ENCODE measurements at places on chromosomes 1 and 21. TPM values are rescaled to one million over a fixed set of nuclear protein-coding genes. Genes with fewer than 3 reads are reported as not detected.

GRCh38 chr1:171513743-171514142, 28.4 kb downstream of the PRRC2C start:
- DNase-seq: no peak

ARHGAP30 gene
- 0.20 TPM for total RNA-seq

DNA sequence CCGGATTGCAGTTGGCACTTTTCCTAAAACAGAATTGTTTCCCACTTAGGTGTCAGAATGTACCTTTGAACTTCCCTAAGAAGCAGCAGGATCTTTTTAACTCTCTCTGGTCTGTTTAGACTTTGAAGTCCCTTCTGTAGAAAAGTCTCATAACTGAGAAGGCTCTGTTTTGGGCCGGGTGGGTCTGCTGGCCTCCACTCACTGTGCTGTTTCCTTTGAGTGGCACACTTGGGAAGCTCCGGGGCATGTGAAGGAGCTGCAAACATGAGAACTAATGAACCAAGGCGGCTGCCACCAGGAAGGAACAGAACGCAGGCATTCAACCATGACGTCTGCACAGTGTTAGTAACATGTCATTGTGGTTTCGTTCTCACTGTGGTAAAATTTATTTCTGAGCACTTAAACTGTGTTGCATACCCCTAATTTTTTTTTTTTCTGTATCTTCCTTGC, 19.5 kb upstream of the NCMAP start:
- DNase-seq: peak; percentile 35

NUDT4B gene
- 3.6 TPM for total RNA-seq

DNA sequence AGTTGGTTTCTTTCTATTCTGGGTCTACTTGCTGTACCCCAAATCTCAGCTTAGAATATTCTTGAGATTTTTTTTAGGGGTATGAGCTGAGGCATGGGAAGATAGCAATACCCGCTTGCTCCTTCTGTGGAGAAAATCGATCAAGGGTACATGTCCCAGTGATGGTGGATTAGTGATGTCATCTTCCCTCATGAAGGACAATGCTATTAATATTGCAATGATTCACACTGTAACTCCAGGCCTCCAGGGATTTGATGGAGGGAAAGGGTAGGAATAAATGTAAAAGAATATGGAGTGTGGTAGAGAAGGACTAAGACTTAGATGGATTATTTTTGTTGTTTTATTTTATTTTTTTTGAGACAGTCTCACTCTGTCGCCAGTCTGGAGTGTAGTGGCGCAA, 47.4 kb downstream of the XCL1 start:
- no peak for DNase-seq

- DNase-seq: peak; percentile 44
These were observed 5.7 kb upstream of the KCNE1 start for GRCh38 chr21:34517491-34518245.

TENT5C gene
- 0.04 TPM for total RNA-seq

DNA sequence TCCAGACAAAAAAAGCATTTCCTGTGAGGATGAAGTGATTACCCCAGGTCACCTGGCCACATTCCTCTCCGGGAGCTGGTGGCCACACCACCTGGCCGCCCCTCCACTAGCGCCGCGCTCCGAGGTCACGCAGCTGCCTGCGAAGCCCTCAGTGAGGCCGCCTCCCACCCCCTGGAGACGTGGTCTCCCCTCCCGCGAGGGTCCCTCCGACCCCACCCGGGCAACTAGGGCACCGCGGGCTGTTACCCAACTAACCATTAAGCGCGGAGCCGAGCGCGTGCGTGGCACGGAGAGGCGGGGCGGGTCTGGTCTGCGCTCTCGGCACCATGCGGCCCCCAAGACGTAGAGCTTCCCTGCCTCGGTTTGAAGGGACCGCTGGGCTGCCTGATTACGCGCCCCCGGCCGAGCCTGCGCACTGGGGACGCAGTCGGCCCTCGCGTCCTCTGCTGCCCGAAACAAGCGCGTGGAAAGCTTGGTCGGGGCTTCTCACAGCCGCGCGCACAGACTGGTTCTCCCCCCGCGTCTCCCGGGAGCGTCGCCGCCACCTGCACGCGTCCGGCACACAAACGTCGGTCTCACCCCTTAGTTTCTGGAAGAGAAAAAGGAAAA, 106.5 kb downstream of the SLC16A1 start:
- no peak for DNase-seq

DNA sequence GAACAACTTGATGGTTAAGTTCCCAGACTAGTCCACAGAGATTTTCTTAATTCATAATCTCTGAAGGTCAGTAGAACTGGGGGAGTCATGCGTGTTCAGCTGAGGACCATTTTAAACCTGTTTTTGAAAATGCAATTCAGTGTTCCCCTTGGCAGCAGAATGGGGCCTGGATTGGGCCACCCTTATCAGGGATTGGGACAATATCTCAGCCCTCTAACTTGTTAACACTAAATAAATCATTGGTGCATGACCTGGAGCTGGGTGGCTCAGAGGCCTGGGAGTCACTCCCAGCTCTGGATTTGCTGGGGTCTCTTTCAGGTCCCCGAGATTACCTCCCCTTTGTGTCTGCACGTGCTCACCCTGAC, 55.3 kb downstream of the MRPS6 start:
- no peak for DNase-seq

CHD1L gene
- 123 TPM for total RNA-seq

DNA sequence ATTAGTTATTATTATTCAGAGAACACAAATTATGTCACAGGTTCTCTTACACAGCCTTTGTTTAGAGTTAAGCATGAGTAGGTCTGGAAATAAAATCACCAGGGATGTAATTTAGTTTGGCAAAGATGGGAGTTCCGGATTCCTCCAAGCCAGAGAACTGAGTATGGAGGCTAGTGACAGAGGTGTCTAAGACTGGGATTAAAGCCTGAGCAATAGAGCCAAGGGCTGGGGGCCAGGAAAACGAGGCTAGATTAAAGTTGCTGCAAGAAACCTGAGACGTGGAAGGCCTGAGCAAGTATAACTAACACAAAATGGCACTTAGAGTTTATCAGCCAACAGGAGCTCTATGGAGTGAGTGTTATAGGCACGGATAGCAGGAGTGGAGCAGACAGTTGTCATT, 381.6 kb downstream of the SRGAP2C start:
- no peak for DNase-seq

OR2L3 gene
- total RNA-seq: not detected

GRCh38 chr1:221510793-221511503, 230.9 kb downstream of the DUSP10 start:
- no peak for DNase-seq

AMIGO1 gene
- total RNA-seq: 1.00 TPM

- no peak for DNase-seq
These were observed 13.4 kb downstream of the ADORA1 start for GRCh38 chr1:203140743-203141520.

DNA sequence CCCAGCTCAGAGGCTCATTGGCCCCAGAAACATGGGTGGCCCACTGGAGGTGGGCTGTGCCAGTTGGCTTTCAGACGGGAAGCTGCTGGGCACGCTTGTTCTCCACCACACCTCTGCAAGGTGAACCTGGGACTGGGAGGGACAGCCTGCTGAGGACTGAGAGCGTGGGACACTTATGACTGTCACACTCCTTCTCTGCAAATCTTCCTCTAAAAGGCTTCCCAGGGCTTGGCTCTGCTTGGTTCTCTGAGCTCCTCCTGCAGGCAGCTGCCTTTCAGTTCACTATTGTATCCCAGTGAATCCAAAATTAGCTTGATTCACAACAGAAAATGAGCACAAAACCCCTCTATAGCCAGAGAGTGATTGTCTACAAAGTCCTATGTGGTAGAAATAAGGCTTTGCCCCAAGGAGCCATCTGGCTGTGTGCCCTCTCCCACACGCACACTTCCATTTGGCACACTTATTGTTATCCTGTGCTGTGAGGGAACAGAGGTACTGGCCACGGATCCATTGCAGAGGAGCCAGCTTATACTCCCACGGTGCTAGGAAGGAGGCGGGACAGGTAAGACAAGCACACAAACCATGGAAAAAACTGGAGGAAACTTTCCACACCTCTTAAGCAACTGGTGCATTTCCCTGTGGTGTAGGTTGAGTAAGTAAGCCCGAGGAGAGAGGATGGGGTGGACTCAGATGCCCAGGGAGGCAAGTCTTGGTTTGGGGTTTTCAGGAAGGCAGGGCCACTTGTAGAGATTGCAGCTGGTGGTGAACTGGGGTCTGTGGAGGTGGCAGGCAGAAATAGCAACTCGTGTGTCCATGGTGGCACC, 18.9 kb upstream of the BTG2 start:
- DNase-seq: no peak

DNA sequence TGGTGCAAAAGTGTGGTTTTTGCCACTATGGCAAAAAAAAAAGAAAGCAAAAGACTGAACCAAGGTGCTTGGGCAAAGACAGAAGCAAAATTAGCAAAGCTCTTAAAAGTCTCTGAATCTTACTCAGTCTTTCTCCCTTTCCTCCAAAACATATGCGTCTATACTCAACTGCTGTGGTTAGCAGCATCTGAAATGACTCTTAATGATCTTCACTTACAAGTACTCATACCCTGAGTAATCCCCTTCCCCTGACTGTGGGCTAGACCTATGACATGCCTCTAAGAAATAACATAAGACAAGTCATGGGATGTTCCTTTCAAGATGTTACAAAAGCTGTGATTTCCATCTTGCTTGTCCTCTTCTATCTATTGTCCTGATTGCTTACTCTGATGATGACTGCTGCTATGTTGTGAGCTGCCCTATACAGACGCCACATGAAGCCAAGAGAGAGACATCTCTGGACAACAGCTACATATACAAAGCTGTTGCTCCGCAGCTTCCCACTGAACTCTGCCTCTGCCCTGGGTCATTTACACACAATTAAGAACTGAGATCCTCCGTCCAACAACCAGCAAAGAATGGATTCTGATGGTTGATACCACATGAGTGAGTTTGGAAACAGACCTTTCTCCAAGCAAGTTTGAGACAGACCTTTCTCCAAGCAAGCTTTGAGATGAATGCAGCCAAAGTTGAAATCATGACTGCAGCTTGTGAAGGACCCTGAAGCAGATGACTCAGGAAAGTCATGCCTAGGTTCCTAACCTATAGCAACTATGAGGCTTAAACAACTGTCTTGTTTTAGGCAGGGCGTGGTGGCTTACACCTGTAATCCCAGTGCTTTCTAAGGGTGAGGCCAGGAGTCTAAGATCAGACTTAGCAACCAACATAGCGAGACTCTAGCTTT, 55.2 kb downstream of the PUM1 start:
- no peak for DNase-seq

Data from HepG2 (cell line).